ENCODE measurements at places on chromosomes 5 and 9. TPM values are rescaled to one million over a fixed set of nuclear protein-coding genes. Genes with fewer than 3 reads are reported as not detected.
A peak's percentile ranks its signal among the peaks of the same experiment; 100 is the strongest.

DNA sequence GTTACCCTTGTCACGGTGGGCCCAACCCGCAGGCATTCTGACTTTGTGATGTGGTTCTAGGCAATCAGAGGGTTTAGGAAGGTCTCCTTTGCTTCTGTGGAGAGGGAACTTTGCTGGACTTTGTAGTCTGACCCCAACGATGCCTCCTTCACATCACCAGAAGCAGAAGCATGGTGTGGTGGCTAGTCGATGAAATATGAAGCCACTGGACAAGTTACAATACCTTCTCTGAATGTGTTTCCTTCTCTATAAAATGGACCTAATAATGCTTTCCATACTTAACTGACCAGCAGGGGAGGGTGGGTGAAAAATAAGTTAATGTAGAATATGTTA, 607 bp downstream of the SPEF2 start:
- DNase-seq, result no peak

DNA sequence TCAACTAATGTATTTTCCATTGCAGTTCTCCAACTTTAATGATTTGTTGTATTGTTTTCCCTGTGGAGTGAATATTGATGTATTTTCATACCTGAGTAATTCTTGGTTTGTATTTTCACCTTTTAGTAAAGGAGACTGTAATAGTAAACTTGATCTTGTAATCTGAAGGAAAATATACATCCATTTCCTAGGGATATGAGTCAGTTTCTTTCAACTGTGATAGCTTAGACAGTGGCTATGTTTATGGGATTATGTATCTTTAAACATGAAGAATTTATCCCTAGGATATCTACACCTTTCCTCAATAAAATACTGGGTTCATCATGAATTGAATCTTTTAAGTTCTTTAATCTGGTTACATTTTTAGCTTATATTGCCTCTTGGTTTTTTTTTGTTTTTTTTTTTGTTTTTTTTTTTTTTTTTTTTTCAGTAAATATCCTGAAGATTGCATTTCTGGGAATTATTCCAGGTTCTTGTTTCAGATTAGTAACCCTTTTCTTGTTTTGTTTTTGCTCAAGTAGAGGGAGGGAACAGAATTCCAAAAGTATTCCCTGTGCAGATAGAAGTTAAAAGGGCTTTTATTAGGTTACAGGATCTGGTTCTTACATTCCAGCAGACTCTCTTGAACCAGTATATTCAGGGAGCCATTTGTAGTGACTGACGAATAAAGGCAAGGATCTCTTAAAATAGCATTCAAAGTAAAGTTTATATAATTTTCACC, 7.1 kb downstream of the WDR36 start:
- DNase-seq, result no peak

DNA sequence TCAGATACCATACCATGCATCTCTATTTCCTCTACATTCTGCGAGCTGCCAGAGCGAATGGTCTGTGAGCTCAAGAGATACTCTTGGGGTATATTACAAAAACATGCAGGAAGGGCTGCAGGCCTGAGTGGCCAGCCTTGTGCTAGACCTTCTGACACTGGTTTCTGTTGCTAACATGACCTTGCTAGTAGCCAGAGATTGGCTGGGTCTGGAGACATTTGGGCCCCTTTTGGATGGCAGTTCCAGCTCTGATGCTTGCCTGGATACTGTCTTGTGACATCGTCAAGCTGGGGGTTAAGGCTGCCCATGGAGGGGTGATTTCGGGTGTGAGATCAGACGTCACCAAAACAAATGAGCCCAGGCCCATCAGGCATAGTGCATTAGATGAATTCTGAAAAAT, 56.1 kb upstream of the FSTL4 start:
- DNase-seq, result no peak

DNA sequence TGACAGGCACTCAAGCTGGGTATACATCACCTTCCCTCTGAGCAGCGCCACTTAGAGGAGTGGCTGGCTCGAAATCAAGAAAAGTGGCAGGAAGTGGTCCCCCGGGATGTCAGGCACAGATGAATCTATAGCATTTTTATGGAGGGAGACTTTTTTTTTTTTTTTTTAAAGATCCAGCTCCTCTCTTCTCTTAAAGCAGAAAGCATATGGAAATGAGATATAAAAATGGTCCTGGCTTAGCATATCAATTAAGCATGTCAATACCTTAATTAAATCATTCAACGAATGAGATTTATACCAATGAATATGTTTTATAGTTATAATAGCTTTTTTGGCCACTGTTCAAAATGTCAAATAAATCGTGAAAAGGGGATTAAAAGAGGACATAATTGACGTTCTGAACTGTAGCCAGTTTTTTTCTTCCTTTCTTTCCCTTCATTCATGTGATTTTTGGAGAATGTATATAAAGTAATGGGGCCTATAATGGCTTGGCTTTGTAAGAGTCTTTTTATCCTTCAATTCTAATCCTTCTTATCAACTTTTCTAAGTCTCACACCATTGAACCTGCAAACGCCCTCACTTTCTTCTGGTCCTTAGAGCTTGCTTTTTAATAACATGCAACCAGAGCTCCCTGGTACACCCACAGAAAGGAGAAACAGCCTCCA, 319.2 kb upstream of the PANK3 start:
- DNase-seq, result no peak

DNA sequence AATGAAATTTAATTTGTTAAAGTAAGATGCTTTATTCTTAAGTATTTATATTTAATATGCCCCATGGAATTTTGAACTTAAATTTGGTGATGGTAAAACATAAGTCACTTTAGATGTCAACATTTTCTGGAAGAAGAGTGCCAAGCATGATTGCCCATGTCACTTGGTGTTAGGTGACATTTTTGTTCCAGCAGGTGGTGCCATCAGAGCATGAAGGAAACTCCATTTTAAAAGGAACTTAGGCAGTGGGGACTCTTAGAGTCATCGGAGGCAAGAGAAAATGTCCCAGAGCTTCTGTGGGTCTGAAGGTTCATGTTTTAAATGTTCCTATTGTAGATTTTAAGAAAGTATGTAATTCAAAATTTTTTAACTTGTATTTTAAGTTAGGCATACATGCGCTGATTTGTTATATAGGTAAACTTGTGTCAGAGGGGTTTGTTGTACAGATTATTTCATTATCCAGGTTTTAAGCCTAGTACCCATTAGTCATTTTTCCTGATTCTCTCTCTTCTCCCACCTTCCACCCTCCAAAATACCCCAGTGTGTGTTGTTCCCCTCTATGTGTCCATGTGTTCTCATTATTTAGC, 789.3 kb downstream of the SEMA5A start:
- peak; percentile 18 for DNase-seq

DNA sequence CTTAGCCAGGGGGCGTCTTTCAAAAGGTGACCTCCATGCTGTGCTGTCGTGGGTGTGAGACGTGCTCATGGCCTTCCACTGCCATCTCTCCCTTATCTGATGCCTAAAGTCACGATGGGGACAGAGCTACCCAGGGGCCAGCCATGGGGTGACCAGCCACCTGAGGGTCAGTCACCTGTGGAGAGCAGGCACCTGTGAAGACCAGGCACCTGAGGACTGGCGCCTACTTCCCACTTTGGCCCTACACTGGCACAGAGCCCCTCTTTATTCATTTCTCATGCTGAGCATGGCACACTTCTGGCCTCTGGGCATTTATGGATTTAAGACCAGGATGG, 6.4 kb upstream of the EXOC3 start:
- no peak for DNase-seq

The NR6A1 gene
- total RNA-seq, result 2.0 TPM

DNA sequence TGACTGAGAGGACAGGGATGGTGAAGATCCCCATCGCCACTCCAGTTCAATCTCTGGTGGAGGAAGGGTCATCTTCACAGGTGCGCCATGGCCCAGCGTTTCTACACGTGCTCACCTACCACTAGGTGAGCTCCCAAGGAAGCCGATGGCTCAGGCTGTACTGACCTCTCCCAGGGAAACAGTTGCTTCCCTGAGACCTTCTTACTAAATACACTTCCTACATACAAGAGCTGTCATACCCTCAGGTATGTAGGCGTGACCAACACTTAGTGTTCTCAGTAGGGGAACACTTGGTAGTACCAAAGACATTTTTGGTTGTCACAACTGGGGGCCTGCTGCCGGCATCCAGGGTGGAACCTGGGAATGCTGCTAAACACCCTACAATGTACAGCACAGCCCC, 75.2 kb downstream of the TENT4A start:
- no peak for DNase-seq

GRCh38 chr9:126877418-126877817, 17.0 kb downstream of the ZBTB34 start:
- no peak for DNase-seq

DNA sequence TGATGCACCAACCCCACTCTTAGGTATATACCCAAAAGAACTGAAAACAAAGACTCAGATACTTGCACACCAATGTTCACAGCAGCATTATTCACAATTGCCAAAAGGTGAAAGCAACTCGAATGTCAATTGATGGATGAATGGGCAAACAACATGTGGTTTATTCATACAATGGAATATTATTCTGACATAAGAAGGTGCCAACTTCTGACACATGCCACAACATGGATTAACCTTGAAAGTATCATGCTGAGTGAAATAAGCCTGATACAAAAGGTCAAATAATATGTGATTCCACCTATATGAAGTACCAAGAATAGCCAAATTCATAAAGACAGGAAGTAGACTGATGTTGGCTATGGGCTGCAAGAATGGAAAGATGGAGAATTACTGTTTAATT, 35.0 kb downstream of the CTNND2 start:
- no peak for DNase-seq

DNA sequence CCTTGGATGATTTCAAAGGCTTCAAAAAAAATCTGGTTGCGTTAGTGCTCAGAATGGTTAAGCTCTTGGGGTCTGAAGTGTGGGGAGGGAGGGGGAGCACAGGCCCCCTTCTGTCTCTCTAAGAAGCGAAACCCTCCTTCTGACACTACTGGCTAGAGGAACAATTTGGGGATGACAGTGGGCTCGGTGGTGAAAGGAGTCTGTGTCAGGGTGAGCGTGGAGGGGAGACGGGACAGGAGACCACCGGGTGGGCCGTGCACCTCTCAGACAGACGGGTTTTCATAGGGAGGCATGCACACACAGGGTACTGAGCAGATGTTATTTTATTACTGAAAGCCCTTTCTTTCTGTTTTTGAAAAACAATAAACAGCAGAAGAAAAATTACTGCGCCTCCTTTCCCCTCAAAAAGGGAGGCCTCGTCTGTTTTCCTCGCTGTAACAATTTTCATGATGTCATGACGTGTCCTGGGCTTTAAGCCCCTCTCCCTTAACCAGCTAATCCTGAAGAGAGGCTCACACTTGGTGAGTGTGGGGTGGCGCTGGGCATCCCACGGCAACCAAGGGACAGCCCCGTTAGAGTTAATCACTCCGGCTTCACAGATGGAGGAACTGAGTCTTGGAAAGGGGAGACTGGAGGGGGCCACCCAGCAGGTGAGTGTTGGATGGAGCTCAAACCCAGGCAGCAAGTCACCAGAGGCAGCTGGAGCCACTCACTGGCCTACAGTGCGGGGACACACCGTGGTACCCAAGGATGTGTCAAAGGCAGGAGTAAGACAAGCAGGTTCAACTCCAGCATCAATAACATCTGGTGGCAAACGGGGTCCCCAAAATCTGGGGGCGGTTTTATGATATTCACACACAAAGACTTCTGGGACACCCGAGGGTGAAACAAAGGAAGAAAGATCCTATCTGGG, 53.4 kb downstream of the PTCH1 start:
- no peak for DNase-seq

The HMHB1 gene
- total RNA-seq, result not detected

The TLR4 gene
- total RNA-seq, result 10.8 TPM

DNA sequence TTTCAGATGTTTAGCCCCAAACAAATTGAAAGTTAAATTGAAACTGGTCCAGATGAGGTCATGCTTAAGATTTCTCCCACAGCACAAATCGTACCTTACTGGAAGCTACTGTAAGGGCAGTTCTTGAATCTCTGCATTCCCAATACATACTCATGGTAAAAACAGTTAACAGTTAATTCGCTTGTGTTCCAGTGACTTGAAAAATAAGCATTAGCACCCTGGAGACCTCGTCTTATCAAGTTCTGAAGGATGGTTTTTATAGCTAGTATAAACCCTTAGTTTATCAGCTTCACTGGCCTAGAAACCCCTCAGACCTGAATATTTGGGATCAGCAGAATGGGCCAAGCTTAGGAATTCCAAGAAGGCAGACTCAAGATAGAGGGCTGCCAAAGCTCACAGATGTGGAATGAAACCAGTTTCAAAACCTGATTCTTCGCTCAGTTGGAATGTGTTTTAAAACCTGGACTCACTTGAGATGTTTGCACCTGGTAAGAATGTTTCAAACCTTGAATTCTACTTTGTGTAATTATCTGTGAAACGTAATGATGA, 103.6 kb downstream of the C9orf152 start:
- no peak for DNase-seq

- DNase-seq, result no peak
These were observed 65.3 kb downstream of the CWC27 start for GRCh38 chr5:64834037-64834436.

The MLLT3 gene
- 152 TPM for total RNA-seq

The TMOD1 gene
- 22.8 TPM for total RNA-seq

- no peak for DNase-seq
These were observed 10.5 kb upstream of the TAL2 start for GRCh38 chr9:105651806-105652205.

DNA sequence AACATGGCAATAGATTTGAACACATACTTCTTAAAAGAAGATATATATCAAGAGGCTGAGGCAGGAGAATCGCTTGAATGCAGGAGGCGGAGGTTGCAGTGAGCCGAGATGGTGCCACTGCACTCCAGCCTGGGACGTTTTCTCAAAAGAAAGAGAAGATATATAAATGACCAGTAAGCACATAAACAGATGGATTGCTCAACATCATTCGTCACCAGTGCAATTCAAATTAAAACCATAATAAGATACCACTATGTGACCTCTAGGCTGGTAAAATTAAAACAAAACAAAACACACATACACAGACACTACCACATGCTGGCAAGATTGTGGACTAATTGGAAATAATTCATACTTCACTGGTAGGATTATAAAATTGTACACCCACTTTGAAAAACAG, 5.3 kb upstream of the TXN start:
- DNase-seq, result no peak

- DNase-seq, result no peak
These were observed 272.8 kb downstream of the DOCK8 start for GRCh38 chr9:487429-487828.

GRCh38 chr9:135061441-135061840, 26.0 kb upstream of the OLFM1 start:
- DNase-seq, result no peak

DNA sequence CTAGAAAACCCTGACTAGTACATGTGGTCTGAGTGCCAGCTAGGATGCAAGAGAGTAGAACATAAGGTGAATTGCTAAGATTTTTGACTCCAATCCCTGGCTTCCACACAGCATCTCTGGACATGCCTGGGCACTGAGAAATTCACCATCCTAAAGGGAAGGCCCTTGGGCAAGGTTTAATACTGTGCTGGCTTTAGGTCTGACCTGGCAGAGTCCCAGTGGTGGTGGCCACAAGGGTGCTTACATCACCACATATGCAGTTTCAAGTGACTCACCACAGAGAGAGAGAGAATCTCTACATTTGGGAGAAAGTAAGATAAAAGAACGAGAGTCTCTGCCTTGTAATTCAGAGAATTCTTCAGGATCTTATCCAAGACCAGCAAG, 661.6 kb upstream of the C9orf72 start:
- no peak for DNase-seq

GRCh38 chr5:82446809-82447208, 168.7 kb upstream of the RPS23 start:
- no peak for DNase-seq

The BRINP1 gene
- 51.3 TPM for total RNA-seq
